ENCODE measurements at places on chromosomes 3 and 15.
A peak's percentile ranks its signal among the peaks of the same experiment; 100 is the strongest.

GRCh38 chr3:23183731-23184130, 19.4 kb upstream of the UBE2E2 start:
- DNase-seq = peak; percentile 6

DNA sequence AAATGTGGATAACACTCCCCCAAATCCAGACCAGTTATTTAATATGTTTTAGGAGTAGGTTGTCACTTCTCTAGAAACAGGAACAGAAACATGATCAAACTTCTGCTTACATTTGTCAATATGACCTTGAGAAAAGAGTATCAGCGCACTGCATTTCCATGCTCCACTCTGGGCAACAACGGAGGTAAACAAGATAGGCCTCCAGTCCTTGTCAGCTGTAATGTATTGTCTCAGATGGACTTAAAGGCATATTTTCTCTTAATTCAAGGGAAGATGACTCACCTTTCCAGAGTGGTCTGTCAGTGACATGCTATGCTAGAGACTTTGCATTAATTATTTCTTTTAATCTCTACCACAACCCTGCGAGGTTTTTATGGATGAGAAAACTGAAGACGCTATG, 51.6 kb upstream of the TCF12 start:
- no peak for DNase-seq

GRCh38 chr3:8506571-8507061, 5.0 kb downstream of the LMCD1 start:
- DNase-seq = no peak

DNA sequence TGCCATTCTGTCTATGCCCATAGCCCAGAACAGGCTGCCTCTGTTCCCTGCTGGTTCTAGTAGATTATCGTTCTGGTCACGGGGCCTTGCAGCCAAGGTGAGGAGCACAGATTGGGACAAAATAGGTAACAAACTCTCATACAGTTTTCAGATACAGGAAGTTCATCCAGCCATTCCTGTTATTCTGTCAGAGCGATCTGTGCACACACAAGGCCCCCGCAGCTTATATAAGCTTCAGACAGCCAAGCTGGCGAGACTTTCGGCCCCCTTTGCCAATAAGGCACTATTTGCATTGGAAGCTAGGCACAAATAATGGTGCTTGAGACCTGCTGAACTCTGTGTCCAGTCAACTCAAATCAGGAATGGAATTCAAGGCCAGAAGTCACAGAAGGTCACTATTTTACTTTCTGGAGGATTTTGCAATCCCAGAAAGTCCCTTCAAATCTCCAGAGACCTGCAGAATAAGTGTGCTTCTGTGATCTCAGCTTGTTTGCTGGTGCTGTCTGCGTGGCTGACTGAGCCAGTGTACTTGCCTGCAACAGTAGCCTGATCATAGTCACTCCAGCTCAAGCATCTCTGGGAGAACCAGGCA, 69.4 kb downstream of the BFSP2 start:
- DNase-seq = no peak

DNA sequence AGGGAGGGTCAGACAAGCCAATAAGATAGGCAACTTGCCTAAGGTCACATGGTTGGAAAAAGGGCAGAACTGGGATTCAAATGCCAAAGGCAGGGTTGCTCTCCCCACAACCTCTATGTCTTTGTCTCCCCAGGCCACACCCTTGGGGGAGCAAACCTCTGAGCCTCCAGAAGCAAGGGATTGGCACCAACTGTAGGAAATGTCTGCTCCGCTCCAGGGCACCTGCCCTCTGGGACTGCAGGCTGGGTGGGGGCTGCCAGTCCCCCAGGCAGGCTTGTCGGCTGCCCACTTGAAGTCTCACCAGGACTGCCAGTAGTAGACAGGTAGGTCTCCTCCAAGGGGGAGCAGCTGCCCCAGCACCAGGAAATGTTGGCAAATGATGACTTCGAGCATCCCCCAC, 2.0 kb downstream of the FAM3D start:
- DNase-seq = no peak

DNA sequence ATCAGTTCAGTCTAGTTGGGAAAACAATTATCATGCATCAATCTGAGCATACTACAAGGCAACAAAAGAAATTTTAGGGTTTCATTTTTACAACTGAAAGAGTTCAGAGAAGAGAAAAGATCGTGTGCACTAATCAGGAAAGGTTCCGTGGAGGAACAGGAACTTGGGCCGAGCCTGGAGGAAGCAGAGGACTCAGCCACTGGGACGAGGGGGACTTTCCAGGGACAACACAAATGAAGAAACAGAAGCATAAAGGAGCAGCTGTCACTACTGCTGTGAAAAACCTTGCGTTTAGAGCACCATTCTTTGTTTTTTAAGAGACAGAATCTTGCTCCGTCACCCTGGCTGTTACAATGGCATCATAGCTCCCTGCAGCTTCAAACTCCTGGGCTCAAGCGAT, 60.5 kb downstream of the MYO1E start:
- DNase-seq = no peak
